ENCODE measurements at places on chromosomes 4 and X. TPM values are rescaled to one million over a fixed set of nuclear protein-coding genes. Genes with fewer than 3 reads are reported as not detected.

The TKTL2 gene
- total RNA-seq, result not detected

The SSX3 gene
- total RNA-seq, result not detected

The ZNF141 gene
- total RNA-seq, result 14.8 TPM

The TSPAN6 gene
- 84.7 TPM for total RNA-seq

The SFRP2 gene
- under 0.01 TPM for total RNA-seq

The ATP1B4 gene
- not detected for total RNA-seq

The SHROOM2 gene
- 3.7 TPM for total RNA-seq

The TSPYL2 gene
- total RNA-seq, result 4.4 TPM

The PASD1 gene
- not detected for total RNA-seq

The GAGE12H gene
- total RNA-seq, result not detected

The LGI2 gene
- total RNA-seq, result 0.06 TPM

The STBD1 gene
- total RNA-seq, result 0.82 TPM

The TEX13D gene
- not detected for total RNA-seq

The NAP1L2 gene
- 3.0 TPM for total RNA-seq

The MTTP gene
- total RNA-seq, result not detected

The TSPAN5 gene
- total RNA-seq, result 15.1 TPM

The VSIG4 gene
- not detected for total RNA-seq

The INPP4B gene
- 16.8 TPM for total RNA-seq

Measured in bladder microvascular endothelial cell (primary cell).